Cardiac fibroblast (primary cell): ENCODE measurements at places on chromosomes 11 and 22.

DNA sequence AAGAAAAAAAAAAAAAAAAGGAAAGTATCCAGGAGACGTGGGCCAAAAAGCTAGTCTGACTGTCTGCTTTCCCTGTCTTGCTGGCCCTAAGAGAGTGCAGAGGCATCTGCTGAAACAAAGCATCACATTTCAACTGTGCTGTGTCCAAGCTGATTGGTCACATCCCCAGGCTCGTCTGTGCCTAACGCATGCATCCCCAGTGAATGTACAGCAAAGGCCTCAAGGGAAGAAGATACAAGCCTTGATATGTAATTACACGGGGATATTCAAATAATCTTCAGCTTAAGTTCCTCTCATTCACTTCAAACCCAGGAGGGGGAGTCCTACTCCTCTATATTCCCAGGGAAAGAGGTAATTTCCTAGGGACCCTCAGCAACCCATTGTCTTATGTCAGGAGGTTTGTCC lies 5.4 kb upstream of the SORL1 start:
- DNase-seq, result no peak

- no peak for DNase-seq
These were observed 404.4 kb downstream of the KCNA4 start for GRCh38 chr11:29612423-29612822.

GRCh38 chr11:64490562-64491216 lies 100.3 kb upstream of the SLC22A12 start:
- DNase-seq, result no peak

- no peak for DNase-seq
These were observed 422 bp downstream of the GLB1L2 start for GRCh38 chr11:134332189-134332631.

- DNase-seq, result peak; percentile 95
These were observed 12.5 kb downstream of the OR5B3 start for GRCh38 chr11:58394195-58394594.

DNA sequence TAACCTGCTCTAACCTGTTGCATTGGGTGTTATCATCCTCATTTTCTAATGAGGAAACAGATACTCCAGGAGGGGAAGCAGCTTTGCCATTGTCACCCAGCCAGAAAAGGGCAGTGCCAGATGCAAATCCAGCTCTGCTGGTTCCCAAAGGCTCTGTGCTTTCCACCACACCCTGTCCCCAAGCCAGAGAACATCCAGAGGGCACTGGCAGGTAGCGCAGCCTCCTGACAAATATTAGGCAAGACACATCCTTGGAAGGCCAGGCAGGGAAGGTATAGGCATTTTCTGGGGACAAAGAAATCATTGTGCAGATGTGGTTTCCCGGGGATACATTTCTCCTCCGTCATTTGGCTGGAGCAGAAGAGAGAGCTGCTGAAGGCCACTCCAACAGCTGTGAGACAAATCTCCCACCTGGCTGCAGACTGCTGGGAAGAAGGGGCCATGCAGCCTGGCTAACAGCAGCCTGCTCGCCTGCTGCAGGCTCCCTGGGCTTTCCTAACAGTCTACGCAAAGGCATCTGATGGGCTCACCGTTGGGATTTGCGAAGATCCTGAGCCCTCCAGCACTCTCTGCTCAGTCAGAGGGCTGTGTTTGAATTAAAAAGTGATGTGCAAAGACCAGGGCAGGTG lies 93.9 kb upstream of the PITPNB start:
- no peak for DNase-seq

DNA sequence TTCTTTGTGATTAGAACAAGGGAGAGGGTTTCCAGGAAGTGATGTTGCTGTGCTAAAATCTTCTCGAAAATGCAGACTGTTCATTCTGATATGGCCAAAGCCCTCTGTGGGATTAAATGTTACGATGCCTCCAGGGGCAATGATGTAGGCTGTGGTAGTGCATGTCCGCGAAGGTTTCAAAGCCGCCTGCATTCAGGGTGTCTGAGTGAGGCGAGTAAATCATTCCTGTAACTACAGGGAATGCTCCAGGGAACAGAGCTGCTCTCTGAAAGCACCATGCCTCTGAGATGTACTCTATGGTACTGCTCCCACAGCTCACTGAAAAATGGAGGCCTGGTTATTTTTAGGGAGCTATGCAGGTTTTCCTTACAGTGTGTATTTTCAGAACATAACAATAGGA lies 21.2 kb downstream of the PDGFD start:
- DNase-seq, result no peak

GRCh38 chr22:38046070-38046748 lies 11.0 kb upstream of the PICK1 start:
- no peak for DNase-seq

DNA sequence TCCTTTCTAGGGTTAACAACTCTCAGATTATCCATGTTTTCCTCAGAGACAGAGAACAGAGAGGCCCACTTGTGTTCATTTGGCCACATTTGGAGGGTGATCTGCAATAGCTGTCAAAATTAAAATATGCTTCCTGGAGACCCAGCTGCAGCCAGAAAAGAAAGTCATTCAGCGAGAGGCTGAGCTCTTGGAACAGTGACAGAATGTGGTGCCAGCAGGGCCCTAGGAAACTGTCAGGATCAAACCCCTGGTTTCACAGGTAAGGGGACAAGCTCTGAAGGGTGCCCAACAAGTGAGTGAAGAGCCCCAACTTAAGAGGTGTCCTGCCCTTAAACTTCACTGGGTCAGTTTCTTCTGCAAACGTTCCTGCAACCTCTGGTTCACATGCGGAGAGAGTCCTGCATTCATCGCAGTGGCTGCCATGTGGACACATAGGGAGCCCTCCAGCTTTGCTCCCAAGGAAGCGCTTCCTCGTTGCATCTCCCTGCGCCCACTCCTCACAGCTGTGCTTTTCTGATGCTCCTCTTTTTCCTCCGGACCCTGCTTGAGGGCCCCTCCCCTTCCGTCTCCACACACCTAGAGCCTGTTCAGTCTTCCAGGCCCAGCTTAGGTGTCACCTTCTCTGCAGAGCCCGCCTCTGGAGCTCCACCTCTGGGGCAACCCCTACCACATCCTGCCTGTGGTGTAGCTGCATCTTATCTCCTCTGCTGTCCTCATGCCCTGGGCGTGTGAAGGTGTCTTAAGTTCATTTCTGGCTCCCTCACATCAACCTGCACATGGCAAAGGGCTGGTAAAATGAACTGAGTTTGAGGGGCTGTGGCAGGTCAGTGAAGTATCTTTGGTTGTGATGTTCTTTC lies 3.9 kb downstream of the UCP3 start:
- no peak for DNase-seq

- no peak for DNase-seq
These were observed 124.5 kb upstream of the THY1 start for GRCh38 chr11:119547511-119547910.

GRCh38 chr22:17847360-17848078 lies 73.2 kb upstream of the BID start:
- DNase-seq, result no peak

DNA sequence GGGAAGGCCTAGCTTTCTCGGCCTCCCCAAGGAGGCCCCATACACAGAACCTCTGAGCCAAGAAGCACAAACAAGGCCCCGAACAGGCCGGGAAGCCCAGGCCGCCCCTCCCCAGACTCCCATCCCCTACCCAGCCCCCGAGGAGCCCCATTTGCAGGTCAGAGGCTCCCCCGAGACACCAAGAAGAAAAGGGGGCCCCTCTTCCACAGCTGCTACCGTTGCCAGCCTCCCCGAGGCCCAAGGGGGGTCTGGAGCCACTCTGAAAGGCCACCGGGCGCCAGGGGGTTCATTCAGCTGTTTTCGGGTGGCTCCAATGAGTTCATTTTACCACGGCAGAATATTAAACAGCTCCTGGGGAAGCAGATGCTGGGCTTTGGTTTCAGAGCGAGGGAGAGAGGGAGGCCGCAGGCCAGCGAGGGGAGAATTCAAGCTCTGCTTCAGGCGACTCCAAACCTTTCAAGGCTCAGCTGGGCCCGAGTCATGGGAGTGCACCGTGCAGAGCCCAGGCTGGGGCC lies 28.5 kb downstream of the MN1 start:
- DNase-seq, result no peak

DNA sequence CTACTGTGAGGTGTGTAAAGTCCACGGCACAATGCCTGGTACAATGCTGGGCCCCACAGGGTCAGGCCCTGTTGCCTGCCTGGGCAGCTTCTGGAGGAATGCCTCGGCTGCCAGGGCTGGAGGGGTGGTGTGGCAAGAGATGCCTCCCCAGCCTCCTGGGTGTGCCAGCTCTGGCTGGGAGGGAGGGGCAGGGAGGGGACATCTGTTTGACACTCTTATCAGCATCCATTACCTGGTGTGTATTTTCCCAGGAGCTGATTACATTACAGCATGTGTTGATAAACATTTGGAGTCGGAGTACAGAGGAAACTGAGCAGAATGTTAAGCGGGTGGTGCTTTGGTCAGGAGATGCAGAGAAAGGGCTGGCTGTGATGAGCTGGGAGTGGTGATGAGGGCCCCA lies 11.0 kb upstream of the NECTIN1 start:
- DNase-seq, result no peak

- peak; percentile 49 for DNase-seq
These were observed 22.4 kb upstream of the CAPRIN1 start for GRCh38 chr11:34029176-34029575.

DNA sequence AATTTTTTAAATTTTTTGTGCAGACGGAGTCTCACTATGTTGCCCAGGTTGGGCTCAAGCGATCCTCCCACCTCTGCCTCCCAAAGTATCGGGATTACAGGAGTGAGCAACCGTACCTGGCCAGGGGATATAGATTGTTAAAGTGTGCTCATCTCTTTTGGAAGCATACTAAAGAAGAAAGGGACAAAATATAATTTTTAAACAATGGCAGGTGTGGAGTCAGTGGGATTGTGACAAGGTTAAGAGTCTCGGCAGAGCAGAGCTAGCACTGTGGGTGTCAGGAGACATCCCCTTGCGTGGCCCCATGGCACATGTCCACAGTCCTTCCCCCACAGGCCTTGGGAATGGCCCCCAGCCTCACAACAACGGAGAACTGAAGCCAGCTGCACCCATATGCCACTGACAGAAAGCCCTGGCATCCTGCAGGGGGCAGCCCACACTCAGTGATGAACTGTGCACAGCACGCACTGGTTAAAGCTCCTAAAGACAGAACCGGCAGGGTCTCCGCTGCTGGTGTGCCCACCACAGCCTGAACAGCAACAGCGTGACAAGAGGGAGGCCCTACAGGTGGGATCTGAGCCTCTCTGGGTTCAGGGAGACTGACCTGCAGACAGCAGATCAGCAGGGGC lies 29.9 kb downstream of the SERPIND1 start:
- DNase-seq, result peak; percentile 52

DNA sequence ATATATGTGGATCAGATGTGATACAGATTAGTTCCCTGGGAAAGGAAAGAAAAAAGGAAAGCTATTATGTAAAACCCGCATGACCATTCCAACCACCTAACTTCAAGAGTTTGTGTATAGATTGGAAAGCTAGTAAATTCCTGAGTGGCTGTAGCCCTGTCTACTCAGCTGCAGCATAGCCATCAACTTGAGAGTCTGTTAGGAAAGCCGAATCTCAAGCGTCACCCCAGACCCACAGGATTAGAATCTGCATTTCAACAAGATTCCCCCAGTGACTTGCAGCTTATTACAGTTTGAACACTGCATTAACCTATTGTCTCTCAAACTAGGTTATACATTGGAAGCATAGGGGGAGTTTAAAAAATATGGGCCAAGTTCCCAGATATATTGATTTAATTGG lies 921.7 kb downstream of the LRRC4C start:
- DNase-seq, result no peak

DNA sequence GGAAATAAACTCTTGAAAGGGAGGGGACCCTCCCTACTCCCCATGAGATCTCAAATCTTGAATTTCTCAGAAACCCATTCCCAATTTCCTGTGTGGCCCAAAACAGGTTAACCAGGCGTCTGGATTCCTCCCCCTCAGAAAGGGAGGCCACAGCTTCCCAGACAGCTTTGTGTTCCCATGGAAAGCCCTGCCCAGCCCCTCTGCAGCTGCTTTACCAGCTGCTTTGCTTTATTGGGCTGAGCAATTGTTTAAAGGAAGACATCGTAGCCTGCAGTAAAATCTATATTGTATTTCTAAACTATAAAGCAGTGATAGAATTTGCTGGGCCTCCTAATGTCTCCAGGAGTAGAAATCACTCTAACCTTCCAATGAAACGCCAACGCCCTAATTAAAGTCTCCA lies 97.4 kb downstream of the CHST1 start:
- DNase-seq, result no peak

DNA sequence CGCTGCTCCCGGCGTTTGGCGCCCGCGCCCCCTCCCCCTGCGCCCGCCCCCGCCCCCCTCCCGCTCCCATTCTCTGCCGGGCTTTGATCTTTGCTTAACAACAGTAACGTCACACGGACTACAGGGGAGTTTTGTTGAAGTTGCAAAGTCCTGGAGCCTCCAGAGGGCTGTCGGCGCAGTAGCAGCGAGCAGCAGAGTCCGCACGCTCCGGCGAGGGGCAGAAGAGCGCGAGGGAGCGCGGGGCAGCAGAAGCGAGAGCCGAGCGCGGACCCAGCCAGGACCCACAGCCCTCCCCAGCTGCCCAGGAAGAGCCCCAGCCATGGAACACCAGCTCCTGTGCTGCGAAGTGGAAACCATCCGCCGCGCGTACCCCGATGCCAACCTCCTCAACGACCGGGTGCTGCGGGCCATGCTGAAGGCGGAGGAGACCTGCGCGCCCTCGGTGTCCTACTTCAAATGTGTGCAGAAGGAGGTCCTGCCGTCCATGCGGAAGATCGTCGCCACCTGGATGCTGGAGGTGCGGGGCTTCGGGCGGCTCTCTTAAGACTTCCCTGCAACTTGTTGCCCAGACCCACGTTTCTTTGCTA lies at the start of gene CCND1:
CCND1 (plus strand) TSS at position 162 of the 587 bp plus-strand sequence; CDS start at position 320, 158 bp downstream.
- peak; percentile 93 for DNase-seq

DNA sequence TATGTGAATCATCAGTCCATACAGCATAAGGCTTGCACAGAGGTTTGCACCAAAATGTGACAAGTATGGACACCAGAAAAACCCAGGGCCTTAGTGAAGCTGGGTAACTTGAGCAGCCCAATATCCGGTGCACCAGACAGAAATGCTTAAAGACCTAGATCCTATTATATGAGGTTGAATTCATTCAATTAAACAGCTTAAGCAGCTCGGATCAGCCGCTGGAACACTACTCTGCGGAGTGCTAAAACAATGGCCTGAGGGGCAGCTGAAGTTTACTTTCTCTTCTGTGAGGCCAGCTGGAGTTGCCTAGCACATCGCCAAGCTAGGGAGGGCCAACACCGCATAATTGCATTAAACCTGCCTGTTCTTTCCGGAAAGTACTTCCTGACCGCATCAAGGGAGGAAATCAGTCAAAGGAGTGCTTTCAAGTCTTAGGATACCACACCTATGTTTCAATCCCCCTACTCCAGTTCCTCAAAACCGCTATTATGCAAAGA lies 17.0 kb upstream of the FAM181B start:
- DNase-seq, result no peak

- no peak for DNase-seq
These were observed 300.4 kb downstream of the TMEM135 start for GRCh38 chr11:87338046-87338639.

DNA sequence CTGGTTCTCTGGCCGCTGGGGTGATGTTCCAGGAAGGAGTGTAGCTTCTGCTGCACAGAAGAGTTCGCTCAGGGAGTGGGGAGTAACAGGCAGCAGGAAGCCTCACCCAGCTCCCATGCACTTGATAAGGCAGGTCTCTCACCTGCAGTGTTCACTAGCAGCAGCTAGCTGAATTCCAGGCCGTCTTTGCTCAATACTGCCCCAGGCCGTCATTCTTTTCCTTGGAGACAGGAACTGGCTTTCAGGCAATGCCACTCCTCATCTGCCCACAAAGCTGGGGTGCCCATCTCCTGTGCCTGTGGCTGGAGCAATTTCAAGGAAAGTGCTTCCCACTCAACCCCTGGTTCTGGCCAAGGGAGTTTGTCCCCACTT lies 66.1 kb downstream of the ARHGAP42 start:
- DNase-seq, result no peak
